ENCODE measurements at places on chromosomes 6 and 20.

GRCh38 chr20:64083804-64084684, at the start of gene LKAAEAR1:
LKAAEAR1 (minus strand) TSS chr20:64084398; CDS start chr20:64084219, 179 bp downstream.
- no peak for DNase-seq

GRCh38 chr6:82442061-82442719, 78.6 kb downstream of the TPBG start:
- DNase-seq, result no peak

DNA sequence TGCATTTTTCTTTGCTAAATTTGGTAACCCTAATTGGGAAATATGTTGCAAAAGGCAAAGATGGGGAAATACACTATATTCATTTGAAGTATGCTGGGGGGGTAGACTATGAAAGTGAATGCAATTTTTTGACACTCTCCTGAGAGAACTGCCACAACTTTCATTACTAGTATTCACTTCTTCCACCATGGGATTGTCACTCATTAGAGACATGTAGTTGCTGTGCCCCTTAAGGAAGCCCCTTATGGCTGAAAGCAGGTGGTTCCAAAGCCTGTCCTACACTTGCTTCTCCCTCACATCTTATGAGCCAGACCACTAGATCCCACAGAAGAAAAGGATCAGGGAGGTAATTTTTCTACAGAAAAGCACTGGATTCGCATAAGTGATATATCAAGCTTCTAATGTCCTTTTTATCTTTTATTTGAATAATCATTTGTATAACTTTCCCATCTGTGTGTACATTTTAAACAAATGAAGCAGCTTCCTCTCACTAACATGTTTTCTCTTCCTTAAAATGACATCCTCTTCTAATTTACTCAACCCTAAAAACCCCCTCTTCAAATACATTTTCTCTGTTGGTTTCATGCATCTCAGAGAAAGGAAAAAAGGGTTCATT, 83.8 kb downstream of the GCLC start:
- DNase-seq, result peak; percentile 82

- peak; percentile 0 for DNase-seq
These were observed 386.4 kb upstream of the MMS22L start for GRCh38 chr6:97669191-97670031.

GRCh38 chr6:116568111-116568510, 3.2 kb upstream of the RWDD1 start:
- peak; percentile 51 for DNase-seq
